ENCODE measurements at places on chromosomes 1 and 21.

DNA sequence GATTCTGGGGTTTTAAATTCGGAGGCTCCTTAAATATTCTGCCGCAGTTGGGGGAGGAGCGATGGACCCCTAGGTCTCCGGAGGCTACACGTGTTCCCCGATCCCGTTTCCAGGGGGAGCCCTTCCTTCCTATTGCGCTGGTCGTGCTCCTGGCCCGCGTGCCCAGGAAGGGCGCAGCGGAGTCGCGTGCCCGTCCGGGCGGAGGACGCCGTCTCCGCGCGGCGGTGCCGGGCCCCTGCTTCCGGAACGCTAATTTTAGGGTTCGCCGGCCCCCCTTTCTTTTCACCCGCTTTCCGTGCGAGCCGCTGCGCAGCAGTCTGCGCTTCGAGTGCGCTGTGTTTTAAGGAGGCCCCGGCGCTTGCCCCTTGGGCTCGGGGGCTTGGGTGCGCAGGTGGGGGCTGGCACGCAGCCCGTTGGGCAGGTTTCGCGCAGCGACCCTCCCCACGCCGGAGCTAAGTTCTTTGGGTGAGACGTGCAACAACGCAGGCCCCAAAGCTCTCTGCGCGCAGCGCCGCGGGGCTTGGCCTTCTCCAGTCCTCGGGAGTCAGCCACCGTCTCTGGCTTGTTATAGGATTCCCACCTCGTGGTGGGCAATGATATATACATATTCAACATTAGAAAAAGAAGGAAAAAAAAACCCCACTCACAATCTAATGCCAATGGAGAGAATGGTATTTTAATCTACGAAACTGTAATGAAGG lies 43.5 kb upstream of the DNAJC6 start:
- H3K4me1 ChIP-seq, result peaks cover 17% of the 10 kb centered on the region
- H3K27me3 ChIP-seq, result peaks cover 8% of the 10 kb centered on the region
- no peak overlapping the region for H3K27ac ChIP-seq
- peak overlapping the region; percentile 60 for H3K4me3 ChIP-seq

DNA sequence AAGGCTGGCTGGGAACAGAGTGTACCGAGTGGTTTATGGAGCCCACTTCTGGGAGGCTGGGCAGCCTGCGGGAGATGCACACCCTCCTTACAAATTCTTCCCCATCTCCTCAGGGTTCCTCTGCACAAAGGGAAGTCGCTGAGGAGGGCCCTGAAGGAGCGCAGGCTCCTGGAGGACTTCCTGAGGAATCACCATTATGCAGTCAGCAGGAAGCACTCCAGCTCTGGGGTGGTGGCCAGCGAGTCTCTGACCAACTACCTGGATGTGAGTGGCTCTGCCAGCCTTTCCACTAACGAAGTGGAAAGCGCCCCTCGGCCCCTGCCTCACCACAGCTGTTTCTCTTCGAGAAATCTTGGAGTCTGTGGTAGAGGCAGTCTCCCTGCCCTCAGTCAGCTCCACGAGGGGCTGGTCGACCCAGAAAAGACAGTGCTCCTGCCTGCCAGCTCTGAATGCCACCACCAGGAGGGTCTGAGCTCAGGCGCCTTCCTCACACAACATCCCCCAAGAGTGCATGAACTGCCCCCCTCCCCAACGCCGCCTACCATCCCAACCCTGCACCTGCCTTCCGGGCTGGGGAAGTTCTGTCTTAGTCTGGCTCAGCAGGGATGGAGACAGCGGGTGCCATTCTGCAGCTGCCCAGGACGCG lies 31.8 kb downstream of the PROK1 start:
- peaks cover 31% of the 10 kb centered on the region for H3K27me3 ChIP-seq
- DNase-seq, result no peak
- no peak overlapping the region for H3K27ac ChIP-seq
- H3K4me1 ChIP-seq, result peaks cover 2% of the 10 kb centered on the region
- no peaks in the 10 kb centered on the region for H3K36me3 ChIP-seq

- no peak for DNase-seq
- H3K4me3 ChIP-seq, result peak overlapping the region; percentile 77
- no peaks in the 10 kb centered on the region for H3K27me3 ChIP-seq
- peak overlapping the region; percentile 95 for H3K27ac ChIP-seq
- peaks cover 71% of the 10 kb centered on the region for H3K4me1 ChIP-seq
Measured at GRCh38 chr1:36157115-36157903, 1.3 kb downstream of the MAP7D1 start.

- H3K4me1 ChIP-seq, result no peaks in the 10 kb centered on the region
- H3K36me3 ChIP-seq, result no peaks in the 10 kb centered on the region
- H3K4me3 ChIP-seq, result no peak overlapping the region
- no peak for DNase-seq
Measured at GRCh38 chr1:114257554-114257953, 103.9 kb upstream of the SYT6 start.

- H3K4me1 ChIP-seq, result no peaks in the 10 kb centered on the region
- no peak for DNase-seq
- no peaks in the 10 kb centered on the region for H3K36me3 ChIP-seq
Measured at GRCh38 chr1:99334991-99335390, 70.7 kb downstream of the PLPPR4 start.

- H3K4me3 ChIP-seq, result no peak overlapping the region
- H3K27me3 ChIP-seq, result no peaks in the 10 kb centered on the region
- H3K36me3 ChIP-seq, result no peaks in the 10 kb centered on the region
- H3K4me1 ChIP-seq, result no peaks in the 10 kb centered on the region
- no peak for DNase-seq
- H3K27ac ChIP-seq, result no peak overlapping the region
Measured at GRCh38 chr1:183832459-183832858, 27.5 kb downstream of the RGL1 start.
